Fibroblast of skin of scalp (primary cell): ENCODE measurements at places on chromosomes 16 and 17.
A peak's percentile ranks its signal among the peaks of the same experiment; 100 is the strongest.

DNA sequence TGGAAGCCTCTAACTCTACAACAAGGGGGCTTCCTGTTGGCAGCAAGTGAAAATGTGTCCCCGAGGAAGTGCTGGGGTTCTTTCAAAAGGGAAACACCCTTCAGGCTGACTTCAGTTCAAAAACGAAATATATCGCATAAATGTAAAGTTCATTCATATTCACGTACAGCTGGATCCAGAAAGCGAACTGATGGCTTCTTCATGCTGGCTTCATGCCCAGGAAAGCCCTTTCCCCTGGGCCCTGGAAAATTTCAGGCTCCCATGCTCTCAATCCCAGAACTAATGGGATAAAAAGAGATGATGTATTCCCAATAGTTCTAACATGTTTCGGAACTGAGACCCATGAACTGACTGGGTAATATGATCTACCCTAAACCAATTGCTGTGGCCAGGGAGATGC is 104.7 kb upstream of the CDH13 start:
- DNase-seq, result no peak

- no peak for DNase-seq
Observed at GRCh38 chr17:1697681-1698080, 12.5 kb downstream of the TLCD2 start.

DNA sequence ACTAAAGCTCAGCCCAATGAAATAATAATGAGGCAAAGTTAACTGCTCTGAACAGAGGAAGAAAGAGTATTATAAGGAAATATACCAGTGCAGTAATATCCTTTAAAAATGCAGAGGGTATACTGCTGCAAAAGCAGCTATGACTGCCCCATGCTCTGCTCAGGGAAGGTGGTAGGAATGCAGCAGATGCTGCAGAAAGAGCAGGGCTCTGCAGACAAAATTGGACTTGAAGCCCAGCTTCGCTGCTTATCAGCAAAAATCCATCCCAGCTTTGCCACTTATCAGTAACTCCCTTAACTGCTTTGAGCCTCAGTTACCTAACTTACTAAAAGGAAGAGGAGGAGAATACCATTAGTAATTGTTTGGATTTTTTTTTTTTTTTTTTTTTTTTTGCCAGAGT is 533.8 kb upstream of the CDH5 start:
- DNase-seq, result no peak

GRCh38 chr17:67283731-67284516 is 38.9 kb upstream of the HELZ start:
- DNase-seq, result no peak

DNA sequence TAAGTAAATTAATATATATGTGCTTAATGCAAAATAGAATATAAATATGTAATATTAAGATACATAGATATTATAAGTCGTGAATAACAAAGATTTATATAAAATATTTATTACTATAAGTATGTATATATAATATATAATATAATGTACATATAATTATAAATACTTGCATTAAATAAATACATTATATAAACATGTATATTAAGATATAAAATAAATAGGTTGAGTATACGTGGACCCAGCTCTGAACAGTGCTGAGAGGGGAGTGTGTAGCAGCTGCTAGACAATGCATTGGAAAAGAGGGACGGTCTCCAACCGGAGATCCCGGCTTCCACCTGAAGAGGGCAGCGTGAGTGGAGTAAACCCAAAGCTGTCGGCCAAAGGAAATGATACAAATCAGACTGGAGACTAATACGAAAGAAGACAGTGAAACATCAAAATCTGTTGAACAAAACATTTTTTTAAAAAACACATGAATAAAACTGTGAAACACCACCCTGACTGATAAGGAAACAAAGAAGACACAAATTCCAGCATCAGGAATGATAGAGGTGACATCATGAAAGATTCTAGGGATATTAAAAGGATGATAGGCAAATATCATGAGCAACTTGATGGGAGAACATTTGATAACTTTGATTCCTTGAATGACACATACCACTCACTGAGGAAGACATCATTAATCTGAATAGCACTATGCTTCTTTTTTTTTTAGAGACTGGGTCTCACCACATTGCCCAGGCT is 125.4 kb upstream of the CHMP6 start:
- DNase-seq, result peak; percentile 66

DNA sequence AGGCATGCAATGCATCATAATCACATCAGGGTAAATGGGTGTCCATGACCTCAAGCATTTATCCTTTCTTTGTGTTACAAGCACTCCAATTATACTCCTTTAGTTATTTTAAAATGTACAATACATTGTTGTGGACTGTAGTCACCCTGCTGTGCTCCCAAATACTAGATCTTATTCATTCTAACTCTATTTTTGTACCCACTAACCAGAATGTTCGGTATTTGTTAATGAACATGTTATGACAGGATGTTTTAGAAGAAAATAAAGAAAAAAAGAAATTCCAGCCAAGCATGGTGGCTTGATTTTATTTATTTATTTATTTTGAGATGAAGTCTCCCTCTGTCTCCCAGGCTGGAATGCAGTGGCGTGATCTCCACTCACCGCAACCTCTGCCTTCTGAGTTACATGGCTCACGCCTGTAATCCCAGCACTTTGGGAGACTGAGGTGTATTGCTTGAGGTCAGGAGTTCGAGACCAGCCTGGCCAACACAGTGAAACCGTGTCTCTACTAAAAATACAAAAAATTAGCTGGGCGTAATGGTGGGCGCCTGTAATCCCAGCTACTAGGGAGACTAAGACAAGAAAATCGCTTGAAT is 1.8 kb upstream of the NDE1 start:
- DNase-seq, result peak; percentile 58

DNA sequence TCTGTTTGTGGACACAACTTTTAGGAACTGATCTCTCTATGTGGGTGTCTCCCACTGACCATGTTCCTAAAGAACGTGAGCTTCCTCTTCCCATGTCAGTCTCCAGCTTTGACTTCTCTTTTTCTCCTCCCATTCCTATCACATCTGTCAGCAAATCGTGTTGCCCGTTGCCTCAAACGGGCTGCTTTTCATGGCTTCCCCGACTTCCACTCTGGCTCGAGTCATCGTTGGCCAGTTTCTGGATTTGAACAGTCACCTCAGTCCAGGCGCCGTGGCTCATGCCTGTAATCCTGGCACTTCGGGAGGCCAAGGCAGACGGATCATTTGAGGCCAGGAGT is 5.4 kb downstream of the ABCC1 start:
- no peak for DNase-seq

- DNase-seq, result peak; percentile 69
Observed at GRCh38 chr16:30637944-30638343, 12.8 kb upstream of the PRR14 start.

- DNase-seq, result no peak
Observed at GRCh38 chr16:337437-337836, 15.1 kb downstream of the AXIN1 start.

DNA sequence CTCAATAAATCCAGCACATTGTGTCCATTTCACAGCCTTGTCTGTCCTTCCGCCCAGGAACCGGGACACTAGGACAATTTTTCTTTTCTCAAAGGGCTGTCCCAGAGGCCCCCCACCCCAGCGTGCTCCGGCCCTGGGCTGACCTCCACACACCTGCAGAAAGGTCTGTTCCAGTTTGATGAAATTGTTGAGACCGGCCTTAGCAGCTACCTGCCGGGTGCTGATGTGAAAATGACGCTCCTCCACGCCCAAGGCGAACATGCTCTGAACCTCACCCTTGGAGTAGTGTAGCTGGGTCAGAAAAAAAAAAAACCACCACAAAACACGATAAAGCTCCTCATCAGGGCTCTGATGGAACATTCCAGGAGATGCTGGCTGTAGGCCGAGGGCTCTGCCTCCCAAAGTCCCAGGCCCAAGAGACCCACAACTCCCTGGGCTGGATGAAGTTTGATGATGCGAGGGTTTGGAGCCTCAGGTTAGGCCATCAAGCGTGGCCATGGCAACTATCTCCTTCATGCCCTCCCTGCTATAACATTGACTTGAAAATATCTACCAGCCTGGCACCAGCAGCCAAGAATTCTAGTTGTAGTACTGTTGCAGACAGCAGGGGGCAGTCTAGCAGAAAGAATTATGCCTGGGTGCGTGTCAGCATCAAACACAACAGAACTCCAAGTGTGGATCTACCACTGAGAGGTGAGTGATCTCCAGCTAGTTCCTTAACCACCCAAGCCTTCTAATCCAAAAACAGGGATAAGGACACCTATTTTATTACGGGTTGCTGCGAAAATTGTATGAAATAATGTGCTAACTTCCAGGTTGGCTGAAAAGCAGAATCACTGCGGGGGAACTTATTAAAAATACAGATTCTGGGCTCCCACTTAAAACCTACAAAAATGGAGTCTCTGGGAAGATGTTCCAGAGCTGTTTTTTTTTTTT is 62.1 kb downstream of the RMI2 start:
- DNase-seq, result peak; percentile 61

- peak; percentile 21 for DNase-seq
Observed at GRCh38 chr16:50671644-50672260, 9.4 kb downstream of the SNX20 start.

DNA sequence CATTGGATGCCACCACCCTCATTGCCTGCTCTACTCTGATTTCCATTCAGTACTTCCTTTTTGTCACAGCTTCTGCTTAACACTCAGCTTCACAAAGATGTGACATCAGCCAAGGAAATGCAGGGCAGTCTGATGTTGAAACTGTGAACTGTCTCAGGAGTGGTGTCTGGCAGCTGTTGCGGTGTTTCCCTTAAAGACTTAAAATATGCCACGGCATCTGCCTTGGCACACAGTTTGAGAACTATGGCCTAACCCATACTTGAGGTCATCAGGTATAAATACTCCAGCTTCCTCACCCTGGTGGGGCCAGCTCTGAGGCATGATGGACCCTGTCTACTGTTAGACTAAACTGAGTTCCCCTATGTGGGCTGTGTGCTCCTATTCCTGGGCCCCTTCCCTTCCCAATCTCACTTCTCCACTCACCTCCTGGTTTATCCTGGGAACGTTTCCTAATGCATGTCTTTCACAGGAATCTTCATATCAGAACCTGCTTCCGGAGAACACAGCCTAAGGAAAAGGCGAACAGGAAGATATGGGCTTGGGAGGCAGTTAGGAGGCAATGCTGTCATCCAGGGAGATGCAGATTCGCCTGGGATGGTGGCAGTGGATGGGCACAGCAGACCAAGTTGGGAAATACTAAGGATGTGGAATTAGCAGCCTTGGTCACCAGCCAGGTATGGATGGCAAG is 96.5 kb downstream of the WSCD1 start:
- DNase-seq, result no peak

DNA sequence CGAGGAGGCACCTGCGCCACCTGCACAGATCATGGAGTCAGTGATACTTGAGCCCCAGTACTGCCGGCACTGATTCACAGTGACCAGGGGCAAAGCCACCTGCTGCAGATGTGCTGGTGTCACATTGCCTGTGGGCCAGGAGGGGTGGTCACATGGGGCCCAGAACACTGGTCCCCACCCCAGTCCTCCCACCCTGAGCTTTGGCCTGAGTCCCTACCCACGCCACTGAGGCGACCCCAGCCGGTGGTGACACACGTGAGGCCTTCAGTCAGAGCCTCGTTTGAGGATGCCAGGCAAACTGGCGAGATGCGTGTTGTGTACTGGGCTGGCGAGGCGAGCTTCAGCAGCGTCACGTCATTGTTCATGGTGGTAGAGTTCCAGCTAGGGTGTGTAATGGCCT is 1.5 kb downstream of the CTRL start:
- DNase-seq, result no peak

DNA sequence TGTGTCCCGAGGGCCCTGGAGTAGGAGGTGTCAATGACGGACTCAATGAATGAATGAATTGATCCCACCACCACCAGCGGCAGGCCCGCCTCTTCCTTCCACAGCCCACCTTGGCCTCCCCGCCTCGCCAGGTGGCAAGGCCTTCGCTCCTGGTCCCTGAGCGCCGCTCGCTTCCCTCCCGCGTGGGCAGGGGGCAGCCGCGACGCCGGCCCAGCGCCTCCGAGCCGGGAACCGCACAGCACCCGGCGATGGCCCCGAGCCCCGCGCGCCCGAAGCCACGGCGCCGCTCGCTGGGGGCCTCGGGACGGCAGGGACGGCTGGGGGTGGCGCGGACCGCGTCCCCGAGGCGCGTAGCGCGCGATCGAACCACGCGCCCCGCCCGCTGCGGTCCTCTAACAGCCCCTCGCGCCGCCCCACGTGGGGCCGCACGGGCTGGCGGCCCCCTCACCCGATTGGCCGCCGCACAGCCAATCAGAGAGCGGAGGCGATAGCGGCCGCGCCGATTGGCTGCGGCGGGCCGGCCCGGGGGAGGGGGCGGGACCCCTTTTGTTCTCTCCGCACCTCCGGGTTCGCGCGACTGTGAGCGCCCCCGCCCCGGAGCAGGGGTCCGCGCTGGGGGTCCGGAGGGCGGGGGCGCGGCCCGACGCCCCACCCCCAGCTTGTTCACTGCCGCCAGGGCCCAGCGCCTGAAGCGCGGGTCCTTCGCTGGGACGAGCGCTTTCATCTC is 31.4 kb downstream of the ACTG1 start:
- DNase-seq, result peak; percentile 80

DNA sequence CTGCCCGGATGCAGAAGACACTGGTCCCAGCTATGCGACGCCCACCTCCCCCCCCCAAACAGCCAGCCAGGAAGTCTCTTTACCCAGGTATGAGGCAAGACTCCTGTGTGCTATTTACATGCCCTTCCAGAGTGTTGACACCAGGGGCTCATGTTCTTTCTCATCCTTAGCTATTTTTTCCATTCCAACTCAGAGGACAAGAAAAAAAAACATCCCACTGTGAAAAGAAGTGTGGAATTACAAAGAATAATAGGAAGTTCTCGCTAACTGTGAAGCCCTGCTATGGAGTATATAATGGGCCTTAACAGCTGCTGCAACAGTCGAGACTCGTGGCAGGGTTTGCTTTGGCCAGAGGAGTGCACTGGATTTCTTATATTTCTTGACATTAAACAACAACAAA is 584.9 kb downstream of the CDH13 start:
- DNase-seq, result peak; percentile 26

DNA sequence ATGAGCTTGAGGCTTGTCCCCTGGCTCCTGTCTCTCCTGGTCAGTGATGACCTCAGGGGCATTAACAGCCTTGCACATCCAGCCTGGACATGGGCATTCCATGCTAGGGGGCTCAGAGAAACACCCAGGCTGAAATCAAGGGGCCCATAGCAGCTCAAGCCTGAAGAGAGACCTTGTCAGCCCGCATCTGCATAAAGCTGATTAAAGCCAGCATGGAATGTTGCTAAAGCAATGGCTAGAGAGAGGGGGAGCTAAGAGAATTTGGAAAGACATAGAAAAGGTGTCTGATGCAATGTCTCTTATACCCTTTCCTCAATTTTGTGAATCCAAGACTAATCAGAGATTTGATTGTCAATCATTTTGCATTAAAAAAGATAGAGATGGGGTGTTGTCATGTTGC is 51.4 kb upstream of the WSCD1 start:
- DNase-seq, result no peak
